ENCODE measurements at places on chromosomes 4 and X.

DNA sequence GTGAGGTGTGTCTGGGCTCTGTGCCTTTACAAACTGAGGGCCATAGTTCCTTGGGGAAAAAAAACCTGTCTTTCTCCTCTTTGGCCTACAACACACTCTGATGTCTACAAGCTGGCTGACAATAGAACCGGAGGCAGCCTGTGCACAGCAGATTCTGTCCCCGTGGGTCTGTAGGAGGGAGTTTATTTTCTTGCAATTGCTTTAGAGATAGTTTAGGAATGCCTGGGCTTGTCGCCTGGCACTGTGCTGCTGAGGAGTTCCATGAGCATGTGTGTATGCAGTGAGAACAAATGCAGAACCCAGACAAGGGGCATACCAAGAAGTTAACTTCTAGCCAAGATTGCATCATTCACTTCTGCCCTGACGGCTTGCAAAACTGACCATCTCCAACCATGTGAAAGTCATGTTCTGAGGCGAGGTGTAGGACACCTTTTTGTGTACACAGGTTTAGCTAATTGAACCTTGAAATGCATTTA is 54.1 kb downstream of the CCNI start:
- no peaks in the 10 kb centered on the region for H3K27me3 ChIP-seq
- no peaks in the 10 kb centered on the region for H3K36me3 ChIP-seq
- no peak overlapping the region for H3K4me3 ChIP-seq
- DNase-seq, result no peak

- no peak overlapping the region for H3K4me3 ChIP-seq
- H3K27me3 ChIP-seq, result no peaks in the 10 kb centered on the region
- DNase-seq, result no peak
- H3K27ac ChIP-seq, result no peak overlapping the region
- H3K36me3 ChIP-seq, result no peaks in the 10 kb centered on the region
Measured at GRCh38 chrX:118189000-118189399, 72.4 kb upstream of the KLHL13 start.

- no peak overlapping the region for H3K4me3 ChIP-seq
- no peak for DNase-seq
- no peaks in the 10 kb centered on the region for H3K4me1 ChIP-seq
- no peak overlapping the region for H3K27ac ChIP-seq
- H3K27me3 ChIP-seq, result no peaks in the 10 kb centered on the region
Measured at GRCh38 chrX:54089191-54089590, 44.9 kb upstream of the PHF8 start.

DNA sequence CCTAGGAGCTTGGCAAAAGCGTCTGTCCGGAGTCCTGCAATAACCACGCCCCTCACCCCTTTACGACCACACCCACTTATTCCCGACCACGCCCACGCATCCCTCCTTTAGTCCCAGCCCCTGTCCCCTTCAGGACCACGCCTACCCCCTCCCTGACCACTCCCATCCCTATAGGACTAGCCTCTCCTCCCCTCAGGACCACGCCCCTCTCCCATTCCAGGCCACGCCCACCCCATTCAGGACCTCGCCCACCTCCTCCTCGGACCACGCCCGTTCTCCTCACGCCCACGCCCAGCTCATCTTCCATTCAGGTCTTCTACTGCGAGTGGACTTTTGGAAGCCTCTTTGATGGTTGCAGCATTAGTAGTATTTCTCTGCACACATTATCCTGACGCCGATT is 131.2 kb upstream of the STX18 start:
- DNase-seq, result no peak
- H3K27ac ChIP-seq, result no peak overlapping the region

- no peak for DNase-seq
- no peaks in the 10 kb centered on the region for H3K4me1 ChIP-seq
- H3K4me3 ChIP-seq, result no peak overlapping the region
- no peaks in the 10 kb centered on the region for H3K27me3 ChIP-seq
Measured at GRCh38 chrX:41824551-41824950, 98.8 kb downstream of the CASK start.

All from thyroid gland (tissue), 4 donors.